CD4-positive, alpha-beta T cell treated with Interleukin-4 for 4 hours (primary cell): ENCODE measurements at places on chromosomes 11 and 22.
A peak's percentile ranks its signal among the peaks of the same experiment; 100 is the strongest.

GRCh38 chr11:9095421-9095820, 4.0 kb upstream of the SCUBE2 start:
- no peak for DNase-seq

GRCh38 chr11:67272327-67273259, 6.3 kb downstream of the GRK2 start:
- DNase-seq: no peak

DNA sequence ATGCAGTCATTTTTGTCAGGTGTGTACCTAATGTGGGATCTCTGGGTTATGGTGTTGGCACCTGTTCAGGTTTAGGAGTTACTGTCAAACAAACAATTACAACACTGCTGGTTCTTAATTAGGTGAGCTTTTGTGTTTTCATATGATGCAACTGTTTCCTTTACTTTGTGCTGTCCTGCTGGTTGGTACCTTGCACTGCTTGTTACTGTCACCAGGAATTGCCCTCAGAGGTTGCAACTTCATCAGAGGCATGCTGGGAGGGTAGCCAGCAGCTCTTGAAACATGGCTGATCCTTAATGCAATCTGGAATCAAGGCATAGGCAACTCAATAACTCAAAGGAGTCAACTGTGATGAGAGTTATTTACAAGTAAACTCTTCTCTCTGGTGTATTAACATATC, 400.3 kb downstream of the MIAT start:
- DNase-seq: no peak

GRCh38 chr11:65420979-65421793, 1.4 kb upstream of the NEAT1 start:
- DNase-seq: peak; percentile 97

- no peak for DNase-seq
These were observed 600.1 kb downstream of the INSC start for GRCh38 chr11:15714641-15715399.

GRCh38 chr22:36644333-36644757, 59.2 kb downstream of the CACNG2 start:
- no peak for DNase-seq

DNA sequence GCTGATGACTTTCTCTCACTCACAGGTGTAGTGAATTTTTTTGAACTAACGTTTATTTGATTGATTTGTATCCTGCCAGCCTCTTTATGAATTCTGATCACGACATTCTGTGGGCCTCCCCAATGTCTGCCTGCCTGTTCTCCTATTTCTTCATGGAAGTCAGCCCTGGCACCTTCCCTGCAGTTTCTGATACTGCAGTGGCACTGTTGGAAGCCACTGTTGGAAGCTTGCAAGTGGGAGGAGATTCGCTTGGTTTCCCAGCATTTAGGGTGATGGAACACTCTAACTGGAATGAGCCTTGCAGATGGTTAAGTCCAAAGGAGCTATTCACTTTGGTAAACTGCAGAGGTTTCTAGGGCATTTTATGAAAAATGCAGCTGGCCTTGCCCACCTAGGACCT, 1.3 kb upstream of the THY1 start:
- no peak for DNase-seq

DNA sequence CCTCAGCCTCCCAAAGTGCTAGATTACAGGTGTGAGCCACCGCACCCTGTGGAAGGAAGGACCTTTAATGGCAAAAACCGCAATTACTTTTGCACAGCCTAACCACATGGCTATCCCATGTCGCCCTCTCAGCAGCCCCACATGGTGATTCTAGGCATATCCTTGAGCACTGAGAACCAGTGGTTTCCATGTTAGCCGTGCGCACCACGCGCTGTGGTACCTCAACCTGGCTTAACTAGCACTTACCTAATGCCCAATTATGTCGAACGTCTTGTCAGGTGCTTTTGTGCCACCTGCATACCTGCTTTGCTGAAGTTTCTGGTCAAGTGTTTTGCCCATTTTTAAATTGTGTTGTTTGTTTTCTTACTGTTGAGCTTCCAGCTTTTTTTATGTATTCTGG, 697.9 kb downstream of the BRD1 start:
- DNase-seq: no peak

- no peak for DNase-seq
These were observed 10.7 kb downstream of the KRTAP5-5 start for GRCh38 chr11:1640076-1640946.

GRCh38 chr11:119797123-119797611, 68.2 kb upstream of the NECTIN1 start:
- no peak for DNase-seq

- DNase-seq: no peak
These were observed 12.9 kb downstream of the ANO1 start for GRCh38 chr11:70090961-70091381.

DNA sequence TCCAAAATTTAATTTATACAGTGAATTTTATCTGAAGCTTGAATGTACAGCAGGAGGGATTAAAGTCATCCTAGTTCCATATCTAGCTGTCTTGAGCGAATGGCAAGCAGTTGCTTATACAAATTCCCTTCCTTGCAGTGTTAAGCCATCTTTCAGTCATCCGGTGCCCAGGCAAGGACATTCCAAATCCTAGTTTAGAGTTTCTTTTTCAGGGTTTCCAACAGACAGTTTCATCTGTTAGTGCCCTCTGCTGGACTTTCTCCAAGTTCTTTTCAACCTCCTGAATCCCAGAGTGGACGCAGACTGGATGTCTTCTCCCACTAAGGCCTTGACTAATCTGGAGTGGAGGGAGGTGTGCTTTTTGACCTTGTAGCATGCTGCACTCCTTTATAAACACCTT, 45.4 kb downstream of the GRAMD1B start:
- no peak for DNase-seq

DNA sequence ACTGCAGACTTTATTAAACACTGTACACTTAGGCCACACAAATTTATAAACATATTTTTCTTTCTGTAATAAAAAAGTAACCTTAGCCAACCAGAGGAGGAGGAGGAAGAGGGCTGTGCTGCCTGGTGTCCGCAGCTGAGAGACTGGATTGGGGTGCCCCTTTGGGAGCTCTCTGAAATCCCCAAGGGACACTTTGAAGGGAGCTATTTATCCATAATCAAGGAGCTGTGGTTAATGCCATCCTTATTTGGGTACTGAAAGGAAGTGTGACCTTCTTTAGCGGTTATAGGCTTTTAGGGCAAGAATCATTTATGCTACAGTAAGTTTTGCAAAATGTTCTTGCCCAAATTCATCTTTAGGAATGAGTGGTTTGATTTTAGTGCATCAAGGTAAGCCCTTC, 125.8 kb downstream of the RASSF10 start:
- DNase-seq: no peak

GRCh38 chr11:26331911-26332571, at the start of gene ANO3:
ANO3 (plus strand) TSS chr11:26332130; CDS start chr11:26332276, 146 bp downstream.
- no peak for DNase-seq

GRCh38 chr11:12113294-12113693, 2.9 kb downstream of the MICAL2 start:
- DNase-seq: no peak

GRCh38 chr22:29190051-29190450, 15.6 kb upstream of the EMID1 start:
- no peak for DNase-seq

GRCh38 chr22:44603767-44604166, 98.2 kb upstream of the PRR5 start:
- no peak for DNase-seq

DNA sequence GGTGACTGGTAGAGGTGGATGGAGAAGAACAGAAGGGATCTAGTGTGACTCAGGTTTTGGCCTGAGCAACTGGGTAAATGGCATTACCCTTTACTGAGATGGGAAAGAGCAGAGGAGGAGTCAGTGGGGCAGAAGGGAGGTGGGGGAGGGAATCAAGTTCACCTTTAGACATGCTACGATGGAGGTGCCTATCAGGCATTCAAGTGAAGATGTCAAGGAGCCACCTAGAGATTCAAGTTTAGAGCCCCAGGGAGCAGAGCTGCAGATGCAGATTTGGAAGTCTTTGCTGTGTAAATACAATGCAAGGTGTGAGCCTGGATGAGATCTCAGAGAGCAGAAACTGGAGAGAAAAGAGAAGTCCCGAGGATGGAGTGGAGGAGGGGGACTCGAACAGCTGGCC, 979 bp upstream of the MOGAT2 start:
- DNase-seq: no peak

GRCh38 chr22:22073769-22074561, 91.4 kb upstream of the TOP3B start:
- no peak for DNase-seq

GRCh38 chr11:16738947-16739815, 734 bp downstream of the C11orf58 start:
- DNase-seq: no peak

DNA sequence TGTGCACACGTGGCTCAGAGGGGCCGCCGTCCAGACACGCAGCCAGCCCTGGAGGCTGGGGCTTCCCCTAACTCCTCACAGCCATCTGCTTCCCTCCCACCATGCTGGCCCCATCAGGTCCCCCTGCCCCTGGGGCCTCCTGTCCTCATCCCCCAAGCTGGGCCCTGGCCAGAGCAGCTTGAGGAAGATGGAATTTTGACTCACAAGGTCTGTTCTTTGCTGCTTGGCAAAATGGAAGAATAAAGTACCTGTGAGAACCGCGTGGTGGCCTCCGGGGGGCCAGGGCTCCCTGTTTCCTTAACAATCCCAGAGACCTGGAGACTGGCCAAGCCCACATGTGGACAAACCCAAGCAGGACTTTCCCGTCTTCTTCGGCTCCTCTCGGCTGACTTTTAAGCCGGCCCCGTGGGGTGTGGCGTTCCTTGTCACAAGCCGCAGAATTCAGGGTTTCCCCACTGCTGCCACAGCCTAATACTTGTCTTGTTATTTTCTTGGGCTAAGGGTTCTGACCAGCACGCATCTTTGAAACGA, 872.8 kb downstream of the BRD1 start:
- DNase-seq: no peak

- no peak for DNase-seq
These were observed 408 bp downstream of the PPP2R5B start for GRCh38 chr11:64924910-64925284.

- no peak for DNase-seq
These were observed 102.6 kb upstream of the ALDH3B2 start for GRCh38 chr11:67776852-67777520.

DNA sequence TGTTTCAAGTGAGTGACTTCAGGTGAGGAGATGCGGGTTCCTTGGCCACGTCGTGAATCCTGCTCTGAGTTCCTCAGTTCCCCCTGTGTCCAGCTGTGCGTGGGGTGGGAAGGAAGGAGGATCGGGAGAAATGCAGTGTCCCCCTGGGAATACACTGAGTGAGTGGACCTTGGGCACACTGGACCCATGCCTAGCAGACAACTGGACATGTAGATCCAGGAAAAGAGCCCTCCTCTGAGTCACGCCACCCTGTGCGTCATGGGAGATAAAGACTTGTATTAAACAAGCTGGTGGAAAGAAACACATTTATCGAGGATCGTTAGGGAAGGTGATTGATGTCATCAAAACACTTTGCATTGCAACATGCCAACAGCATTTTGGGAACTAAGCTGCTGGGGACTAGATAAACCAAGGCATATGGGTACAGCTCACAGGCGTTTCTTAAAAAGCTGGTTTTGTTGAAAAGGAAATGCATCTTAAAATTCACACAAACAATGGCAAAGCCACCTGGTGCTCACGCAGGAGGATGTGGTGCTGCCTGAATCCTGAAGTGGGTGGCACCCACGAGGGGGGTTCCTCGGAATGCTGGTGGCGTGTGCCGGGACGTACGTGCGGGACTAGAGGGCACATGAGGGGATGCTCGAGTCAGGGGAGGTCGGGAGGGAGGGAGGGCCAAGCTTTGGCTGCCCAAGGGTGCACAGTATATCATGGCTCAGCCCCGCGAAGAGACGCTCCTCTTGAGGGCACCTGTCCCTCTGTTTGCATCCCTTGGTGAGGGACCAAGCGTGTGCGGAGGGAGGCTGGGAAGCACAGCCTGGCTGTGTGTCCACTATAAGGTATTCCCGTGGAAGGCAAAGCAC, 303.5 kb downstream of the TBC1D22A start:
- DNase-seq: no peak

GRCh38 chr11:115761348-115761747, 257.1 kb upstream of the CADM1 start:
- no peak for DNase-seq

GRCh38 chr22:44391015-44391414, 78.3 kb upstream of the SHISAL1 start:
- no peak for DNase-seq

DNA sequence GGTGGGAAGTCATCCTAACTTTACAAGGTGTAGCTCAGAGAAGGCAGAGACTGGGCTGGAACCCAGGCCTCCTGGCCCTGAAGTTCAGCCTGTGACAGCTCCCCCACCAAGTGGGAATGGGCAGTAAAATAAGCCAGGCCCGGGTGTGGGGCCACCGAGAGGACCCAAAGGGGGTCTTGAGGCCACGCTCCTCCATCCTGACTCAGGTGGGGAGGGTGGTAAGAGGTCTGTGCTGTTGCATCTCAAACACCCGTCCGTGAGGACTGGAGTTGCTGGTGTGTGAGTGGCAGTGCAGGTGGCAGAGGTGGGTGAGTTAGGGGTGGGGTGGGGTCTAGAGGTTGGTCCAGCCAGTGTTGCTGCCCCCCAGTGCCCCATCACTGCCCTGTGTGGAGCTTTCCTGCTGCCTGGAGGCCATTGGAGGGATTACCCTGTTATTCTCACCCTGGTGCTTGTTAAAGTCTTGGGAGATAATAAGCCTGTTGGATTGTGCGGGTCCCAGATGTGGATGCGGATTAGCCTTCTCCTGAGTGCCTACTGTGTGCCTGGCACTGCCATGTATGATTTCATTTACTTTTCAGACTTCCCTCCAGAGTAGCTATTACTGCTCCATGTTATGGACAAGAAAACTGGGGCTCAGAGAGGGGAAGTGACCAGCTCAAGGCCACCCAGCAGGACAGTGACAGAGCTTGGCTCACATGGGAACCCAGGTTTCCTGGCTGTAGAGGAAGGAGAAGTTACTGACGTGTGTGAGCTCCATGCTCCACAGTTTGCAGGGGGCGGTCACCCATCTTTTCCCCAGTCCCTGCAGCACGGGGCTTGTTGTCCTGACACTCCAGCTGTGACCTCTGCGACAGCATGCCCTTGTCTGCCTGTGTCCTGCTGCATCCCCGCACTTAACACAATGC, 12.9 kb downstream of the SERPINH1 start:
- DNase-seq: no peak

- DNase-seq: peak; percentile 79
These were observed 2.1 kb downstream of the LPXN start for GRCh38 chr11:58573451-58574104.

GRCh38 chr11:27213232-27213660, 149.8 kb downstream of the CCDC34 start:
- DNase-seq: no peak
